ENCODE measurements at places on chromosomes 5 and 9.
A peak's percentile ranks its signal among the peaks of the same experiment; 100 is the strongest.

GRCh38 chr5:150904479-150905311 lies at the start of gene ZNF300:
ZNF300 (minus strand) TSS chr5:150904980; CDS start chr5:150903155, 1,825 bp downstream.
- H3K27ac ChIP-seq: no peak within 1 kb of the TSS
- H3K36me3 ChIP-seq: peaks cover 2% of the 10 kb centered on the region
- DNase-seq: peak; percentile 95
- peak within 1 kb of the TSS; percentile 27 for H3K4me3 ChIP-seq
- no peaks in the 10 kb centered on the region for H3K4me1 ChIP-seq

DNA sequence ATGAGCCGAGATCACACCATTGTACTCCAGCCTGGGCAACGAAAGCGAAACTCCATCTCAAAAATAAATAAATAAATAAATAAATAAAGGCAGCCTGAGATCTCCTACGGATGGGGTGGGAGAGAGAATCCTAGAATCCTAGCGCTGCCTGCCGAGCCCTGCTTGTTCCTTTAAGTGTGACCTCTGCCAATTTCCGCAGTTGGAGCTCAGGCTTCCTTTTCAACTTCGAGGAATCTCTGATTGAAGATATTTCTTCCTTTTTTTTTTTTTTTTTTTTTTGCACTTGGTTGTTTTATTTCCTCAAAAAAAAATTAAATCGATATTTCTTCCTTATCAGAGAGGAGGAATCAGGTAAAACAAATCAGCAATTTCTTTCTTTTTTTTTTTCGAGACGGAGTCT lies 27.3 kb upstream of the MATR3 start:
- no peak overlapping the region for H3K27ac ChIP-seq
- no peaks in the 10 kb centered on the region for H3K36me3 ChIP-seq
- H3K4me3 ChIP-seq: no peak overlapping the region

GRCh38 chr9:126583144-126583760 lies 30.5 kb upstream of the LMX1B start:
- H3K27ac ChIP-seq: no peak overlapping the region
- no peaks in the 10 kb centered on the region for H3K36me3 ChIP-seq
- H3K4me3 ChIP-seq: no peak overlapping the region
- no peaks in the 10 kb centered on the region for H3K4me1 ChIP-seq
- no peak for DNase-seq
- H3K27me3 ChIP-seq: no peaks in the 10 kb centered on the region

DNA sequence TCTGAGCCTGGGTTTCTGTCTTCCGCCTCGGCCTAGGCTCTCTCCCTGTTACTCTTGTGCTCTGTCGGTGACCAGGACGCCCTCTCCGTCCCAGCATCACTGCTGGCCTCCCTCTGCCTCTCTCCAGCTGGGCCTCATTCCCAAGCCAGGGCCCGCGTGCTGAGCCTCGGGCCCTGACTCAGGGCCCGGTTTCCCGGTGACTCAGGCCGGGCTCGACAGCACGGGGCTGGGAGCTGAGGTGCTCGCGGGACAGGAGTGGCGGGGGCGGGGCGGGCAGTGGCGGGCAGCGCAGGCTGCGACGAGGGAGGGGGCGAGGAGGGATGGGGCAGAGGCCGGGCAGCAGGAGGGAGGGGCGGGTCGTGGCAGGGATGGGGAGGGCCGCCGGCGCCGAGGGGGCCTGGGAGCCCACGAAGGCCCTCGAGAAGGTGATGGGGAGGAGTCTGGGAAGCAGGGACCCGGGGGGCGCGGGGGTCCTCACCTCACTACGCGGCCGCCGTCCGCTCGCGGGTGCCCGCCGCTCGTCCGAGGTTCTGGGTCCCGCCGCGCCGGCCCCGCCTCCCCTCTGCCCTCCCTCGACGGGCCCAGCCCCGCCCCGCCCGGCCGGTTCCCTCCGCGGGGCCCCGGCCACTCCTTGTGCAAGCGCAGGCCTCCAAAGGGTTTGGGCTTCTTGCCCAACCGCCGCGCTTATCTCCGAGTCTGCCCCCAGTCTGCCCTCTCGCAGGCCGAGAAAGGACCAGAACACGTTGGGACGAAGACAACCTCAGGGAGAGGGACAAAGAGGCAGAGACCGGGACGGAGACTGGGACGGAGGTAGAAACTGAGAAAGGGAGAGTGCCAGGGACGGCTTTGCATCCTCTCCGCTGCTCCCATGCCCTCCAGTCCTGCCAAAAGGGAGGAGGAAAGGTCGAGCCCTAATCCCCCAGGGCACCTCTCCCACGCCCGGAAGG lies at the start of gene ARAP3:
ARAP3 (minus strand) TSS at position 536 of the 947 bp plus-strand sequence. CDS start 1,744 bp downstream, outside the sequence.
- peak; percentile 91 for DNase-seq
- no peaks in the 10 kb centered on the region for H3K4me1 ChIP-seq
- no peaks in the 10 kb centered on the region for H3K27me3 ChIP-seq

DNA sequence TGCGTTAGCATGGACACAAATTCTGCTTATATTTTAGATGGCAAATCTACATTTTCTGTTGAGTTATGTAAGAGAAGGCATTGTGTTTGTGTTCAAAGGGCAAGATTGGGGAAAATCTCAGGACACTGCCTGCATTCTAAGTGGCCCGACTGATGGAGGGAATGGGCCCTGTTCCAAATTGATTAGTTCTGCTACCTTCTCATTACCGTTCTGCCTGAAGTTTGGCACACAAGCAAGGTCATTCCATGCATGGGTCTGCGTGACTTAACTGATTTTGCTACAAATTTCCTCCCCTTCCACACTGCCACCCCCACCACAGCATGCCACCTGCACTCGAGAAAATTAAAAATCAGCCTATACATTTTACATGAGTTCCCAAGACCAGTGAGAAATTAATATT lies 409.9 kb downstream of the BRINP1 start:
- DNase-seq: no peak
- H3K4me1 ChIP-seq: no peaks in the 10 kb centered on the region
- no peaks in the 10 kb centered on the region for H3K27me3 ChIP-seq
- no peak overlapping the region for H3K27ac ChIP-seq
- no peaks in the 10 kb centered on the region for H3K36me3 ChIP-seq

GRCh38 chr9:133477992-133478850 lies 678 bp downstream of the SLC2A6 start:
- H3K36me3 ChIP-seq: no peaks in the 10 kb centered on the region
- H3K4me3 ChIP-seq: no peak overlapping the region
- H3K27me3 ChIP-seq: no peaks in the 10 kb centered on the region
- no peak for DNase-seq
- H3K4me1 ChIP-seq: no peaks in the 10 kb centered on the region
- H3K27ac ChIP-seq: no peak overlapping the region

DNA sequence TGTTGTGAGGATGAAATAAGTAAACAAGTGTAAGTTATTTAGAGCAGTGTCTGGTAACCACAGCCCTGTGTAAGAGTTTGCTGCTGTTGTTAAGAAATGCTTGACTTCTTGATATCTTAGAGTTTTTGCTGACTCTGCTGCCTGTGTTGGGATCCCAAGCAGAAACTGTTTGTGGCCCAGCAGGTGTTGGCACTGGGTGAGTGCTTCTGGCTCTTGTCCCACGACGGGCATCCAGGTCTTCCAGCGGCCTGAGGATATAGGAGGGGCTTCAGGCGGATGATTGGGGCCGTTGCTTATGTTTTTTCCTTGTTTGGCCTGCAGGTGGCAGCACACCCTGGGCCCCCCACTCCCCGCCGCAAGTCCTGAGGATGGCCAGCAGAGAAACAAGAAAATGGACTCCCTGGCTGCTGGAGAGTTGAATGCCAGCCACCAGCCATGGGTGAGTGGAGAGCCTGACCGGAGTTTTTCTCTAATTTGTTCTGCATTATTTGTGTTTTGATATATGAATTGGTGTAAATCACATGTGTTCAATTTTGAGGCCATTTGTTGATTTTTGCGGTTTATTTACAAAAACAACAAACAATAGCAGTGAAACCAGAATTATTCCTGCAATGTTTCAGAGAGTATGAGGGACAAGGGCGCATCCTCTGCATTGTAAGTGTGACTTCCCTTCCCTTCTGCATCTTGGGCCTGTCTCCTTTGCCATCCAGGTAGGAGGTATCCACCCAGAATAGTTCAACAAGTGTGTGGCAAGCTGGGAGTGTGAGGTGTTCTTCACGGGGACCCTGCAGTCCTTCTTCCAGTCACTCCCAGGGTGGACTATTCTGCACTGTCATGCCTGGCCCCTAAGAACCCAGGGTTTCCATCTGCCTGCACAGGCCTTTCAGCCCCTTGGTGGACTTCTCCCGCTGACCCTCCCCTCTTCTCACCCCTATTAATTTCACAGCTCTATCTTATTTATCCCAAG lies 50.3 kb downstream of the SLC22A5 start:
- H3K4me1 ChIP-seq: peaks cover 4% of the 10 kb centered on the region
- H3K4me3 ChIP-seq: no peak overlapping the region
- no peaks in the 10 kb centered on the region for H3K27me3 ChIP-seq

DNA sequence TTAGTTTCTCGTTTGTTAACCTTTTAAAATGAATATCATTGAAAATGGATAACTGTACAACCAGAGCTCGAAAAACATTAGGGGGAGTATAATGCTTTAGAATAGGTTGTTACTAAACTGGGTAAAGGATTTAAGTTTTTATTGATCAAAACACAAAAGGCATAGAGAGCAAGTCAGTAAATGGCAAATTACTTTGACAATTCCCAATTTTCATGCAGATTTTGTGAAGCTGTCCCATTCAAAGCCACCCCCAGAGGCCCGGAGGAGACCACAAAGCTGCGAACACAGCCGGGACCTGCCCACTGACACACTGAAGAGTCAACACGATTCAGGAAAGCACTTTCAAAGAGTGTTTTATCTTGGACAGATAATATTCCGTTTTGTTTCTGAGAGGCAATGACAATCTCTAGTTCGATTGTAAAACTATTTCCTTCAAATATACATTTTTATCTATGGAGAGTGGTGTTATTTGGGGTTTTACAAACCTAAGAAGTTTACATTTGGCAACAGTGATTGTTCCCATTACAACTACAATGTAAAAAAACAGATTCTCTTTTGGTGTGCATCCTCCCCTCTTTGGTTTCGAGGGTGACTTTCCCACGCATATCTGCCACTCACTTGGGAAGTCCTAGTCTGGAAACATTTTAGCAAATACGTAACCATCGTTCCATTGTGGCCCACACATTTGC lies 182.6 kb upstream of the TBCA start:
- DNase-seq: no peak
- H3K36me3 ChIP-seq: no peaks in the 10 kb centered on the region
- H3K27me3 ChIP-seq: no peaks in the 10 kb centered on the region
- no peaks in the 10 kb centered on the region for H3K4me1 ChIP-seq

DNA sequence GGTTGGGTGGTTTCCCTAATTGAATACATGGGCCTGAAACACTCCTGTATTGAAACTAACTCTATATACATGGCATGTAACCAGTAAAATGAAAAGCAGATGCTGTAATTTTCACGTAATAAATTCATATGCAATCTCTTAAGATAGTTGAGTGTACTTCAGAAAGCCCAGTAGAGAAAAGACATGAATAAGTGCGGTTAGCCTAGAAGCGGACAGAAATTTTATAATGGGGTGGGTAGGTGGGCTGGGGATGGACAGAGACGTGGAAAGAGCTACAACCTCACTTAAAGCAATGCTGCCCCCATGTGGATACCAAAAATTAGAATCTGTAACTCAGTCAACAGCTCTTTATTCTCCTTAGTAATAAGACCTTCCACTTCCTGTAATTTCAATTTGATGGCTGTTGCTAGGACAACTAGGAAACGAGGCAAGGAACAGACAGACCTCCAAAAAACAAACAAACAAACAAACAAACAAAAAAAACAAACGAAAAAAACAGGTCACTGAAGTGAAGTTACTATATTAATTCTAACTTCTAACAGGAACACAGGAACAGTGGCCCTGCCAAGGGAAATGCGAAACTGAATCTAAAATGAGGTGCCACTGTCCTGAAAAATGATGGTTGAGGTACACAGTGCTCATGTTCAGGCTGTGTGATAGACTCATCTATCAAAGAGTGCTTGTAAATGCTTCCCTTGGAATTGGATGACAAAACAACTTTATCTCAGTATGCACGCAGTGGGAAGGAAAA lies 103.4 kb upstream of the GNA14 start:
- H3K36me3 ChIP-seq: peaks cover 2% of the 10 kb centered on the region
- H3K27ac ChIP-seq: peak overlapping the region; percentile 43
- no peak overlapping the region for H3K4me3 ChIP-seq
- no peaks in the 10 kb centered on the region for H3K4me1 ChIP-seq

- H3K27ac ChIP-seq: no peak overlapping the region
- DNase-seq: no peak
- no peaks in the 10 kb centered on the region for H3K36me3 ChIP-seq
- H3K4me3 ChIP-seq: no peak overlapping the region
- no peaks in the 10 kb centered on the region for H3K27me3 ChIP-seq
Observed at GRCh38 chr9:89978185-89978584, 373.4 kb downstream of the GADD45G start.

DNA sequence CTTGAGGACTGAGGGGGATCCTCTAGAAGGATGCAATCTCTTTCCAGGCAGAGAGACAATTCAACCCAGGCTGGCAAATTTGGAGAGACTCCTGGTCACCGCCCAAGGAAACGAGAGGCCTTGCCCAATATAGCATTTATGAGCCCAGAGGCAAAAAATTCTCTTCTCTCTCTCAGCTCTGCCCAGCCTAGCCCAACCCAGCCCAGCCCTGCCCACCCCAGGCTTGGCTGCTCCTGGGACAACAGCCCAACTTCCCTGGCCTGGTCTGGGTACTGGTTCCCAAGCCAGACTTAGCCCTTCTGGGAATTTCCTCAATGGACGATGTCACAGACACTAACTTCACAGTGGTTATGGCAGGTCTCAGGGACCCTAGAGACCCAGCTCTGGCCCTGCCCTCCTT lies 116.5 kb downstream of the PSD2 start:
- no peaks in the 10 kb centered on the region for H3K36me3 ChIP-seq
- H3K27me3 ChIP-seq: no peaks in the 10 kb centered on the region

DNA sequence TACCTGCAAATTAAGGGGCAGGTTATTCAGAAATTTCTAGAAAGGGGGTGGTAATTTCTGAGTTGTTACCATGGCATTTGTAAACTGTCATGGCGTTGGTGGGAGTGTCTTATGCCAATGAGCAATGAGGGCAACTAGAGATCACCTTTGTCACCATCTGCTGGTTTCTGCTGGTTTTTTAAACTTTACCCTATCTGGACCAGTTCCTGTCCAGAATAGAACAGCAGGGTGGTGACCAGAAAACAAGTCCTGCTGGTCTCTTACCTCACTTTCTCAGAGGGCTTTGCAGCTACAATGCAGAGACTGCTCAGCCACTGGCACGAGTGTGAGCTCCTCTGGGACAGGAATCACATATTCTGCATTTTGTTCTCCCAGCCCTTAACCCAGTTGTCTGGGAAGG lies 51.4 kb downstream of the FAM114A2 start:
- H3K36me3 ChIP-seq: no peaks in the 10 kb centered on the region
- no peak for DNase-seq
- H3K27me3 ChIP-seq: no peaks in the 10 kb centered on the region
- H3K4me1 ChIP-seq: no peaks in the 10 kb centered on the region
- no peak overlapping the region for H3K27ac ChIP-seq
- no peak overlapping the region for H3K4me3 ChIP-seq
